AML-193 (cell line): ENCODE measurements at places on chromosomes 7 and 10.
A peak's percentile ranks its signal among the peaks of the same experiment; 100 is the strongest.

- DNase-seq = no peak
Measured at GRCh38 chr10:70265032-70265689, 18.6 kb downstream of the NPFFR1 start.

DNA sequence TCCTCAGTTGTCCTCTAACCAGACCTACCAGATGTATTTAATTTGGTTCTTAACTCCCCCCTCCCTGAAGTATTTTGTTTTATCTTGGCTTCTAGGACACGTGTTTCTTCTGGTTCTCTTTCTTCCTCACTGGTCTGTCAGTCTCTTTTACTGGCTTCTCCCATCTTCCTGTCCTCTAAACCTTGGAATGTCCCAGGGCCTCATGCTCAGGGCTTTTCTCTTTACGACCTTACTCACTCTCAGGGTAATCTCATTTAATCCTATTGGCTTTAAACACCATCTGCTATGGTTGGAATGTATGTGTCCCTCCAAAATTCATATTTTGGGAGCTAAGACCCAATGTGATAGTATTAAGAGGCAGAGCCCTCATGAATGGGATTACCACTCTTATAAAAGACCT is 418.2 kb upstream of the PODXL start:
- DNase-seq = no peak

GRCh38 chr10:128469515-128469914 is 343.3 kb upstream of the MKI67 start:
- DNase-seq = no peak

GRCh38 chr10:48399056-48399541 is 92.6 kb downstream of the MAPK8 start:
- no peak for DNase-seq

DNA sequence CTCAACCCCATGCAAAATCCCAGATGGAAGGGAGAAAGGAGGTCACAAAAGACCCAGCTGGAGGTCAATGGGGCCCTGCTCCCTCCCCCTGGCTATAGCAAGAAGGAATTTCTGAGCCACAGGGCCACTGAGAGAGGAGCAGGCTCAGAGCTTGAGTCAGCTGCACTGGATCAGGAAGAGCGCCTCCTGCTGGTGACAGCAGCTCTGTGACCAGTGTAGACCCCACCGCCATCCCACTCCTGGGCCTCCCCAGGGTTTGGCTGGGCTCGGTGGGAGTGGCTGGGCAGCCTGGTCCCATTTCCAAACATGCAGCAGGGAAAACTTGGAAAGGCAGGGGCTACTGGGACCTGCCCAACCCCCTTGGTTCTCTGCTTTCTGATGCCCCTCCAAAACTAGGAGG is 31.5 kb upstream of the PRLHR start:
- DNase-seq = no peak

DNA sequence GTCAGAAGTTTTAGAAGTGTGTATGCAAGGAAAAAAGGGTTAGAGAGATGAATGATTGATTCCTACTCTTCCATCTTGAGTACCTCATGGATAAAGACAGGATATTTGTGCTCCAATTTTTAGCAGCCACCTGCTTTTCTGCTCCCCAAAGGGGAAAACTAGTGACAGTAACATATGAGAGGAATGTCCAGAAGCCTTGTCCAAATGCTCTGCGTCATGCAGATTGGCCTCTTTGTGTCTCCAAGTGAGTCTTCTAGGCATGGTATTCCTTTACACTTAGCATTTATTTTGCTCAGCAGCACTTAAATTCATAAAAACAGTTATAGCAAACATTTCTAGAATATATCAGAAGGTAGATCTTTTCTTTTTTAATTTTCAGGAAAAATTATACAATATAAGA is 306.8 kb downstream of the CNTNAP2 start:
- DNase-seq = no peak

DNA sequence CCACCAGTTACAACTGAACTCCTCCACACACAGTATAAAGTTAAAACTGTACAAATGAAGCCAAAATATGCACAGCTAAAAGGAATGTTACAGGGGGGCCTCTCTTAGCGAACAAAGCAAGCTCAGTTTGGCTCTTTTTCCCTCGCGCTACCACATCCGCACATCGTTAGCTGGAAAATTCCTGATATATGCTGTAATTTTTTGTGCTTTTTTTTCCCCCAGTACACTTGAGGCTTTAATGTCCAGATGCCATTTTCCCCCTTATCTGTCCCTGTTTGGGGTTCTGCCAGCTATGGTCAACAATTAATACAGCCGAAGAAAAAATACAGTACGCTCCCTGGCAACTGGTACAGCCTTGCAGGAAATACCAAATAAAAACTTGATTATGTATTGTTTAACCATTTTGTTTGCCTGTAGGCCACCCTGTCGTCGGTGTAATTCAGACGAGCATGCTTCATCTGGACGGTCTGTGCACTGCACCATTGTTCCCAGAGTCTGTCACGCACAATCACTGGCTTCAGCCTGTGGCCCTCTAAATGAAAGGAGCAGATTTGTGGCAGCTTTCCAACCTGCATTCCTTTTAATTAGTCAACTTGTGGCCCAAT is 108.1 kb upstream of the FAM133B start:
- DNase-seq = no peak

GRCh38 chr10:33031815-33032653 is 74.0 kb upstream of the ITGB1 start:
- no peak for DNase-seq

GRCh38 chr7:149544028-149544427 is 46.4 kb upstream of the ZNF746 start:
- DNase-seq = no peak

DNA sequence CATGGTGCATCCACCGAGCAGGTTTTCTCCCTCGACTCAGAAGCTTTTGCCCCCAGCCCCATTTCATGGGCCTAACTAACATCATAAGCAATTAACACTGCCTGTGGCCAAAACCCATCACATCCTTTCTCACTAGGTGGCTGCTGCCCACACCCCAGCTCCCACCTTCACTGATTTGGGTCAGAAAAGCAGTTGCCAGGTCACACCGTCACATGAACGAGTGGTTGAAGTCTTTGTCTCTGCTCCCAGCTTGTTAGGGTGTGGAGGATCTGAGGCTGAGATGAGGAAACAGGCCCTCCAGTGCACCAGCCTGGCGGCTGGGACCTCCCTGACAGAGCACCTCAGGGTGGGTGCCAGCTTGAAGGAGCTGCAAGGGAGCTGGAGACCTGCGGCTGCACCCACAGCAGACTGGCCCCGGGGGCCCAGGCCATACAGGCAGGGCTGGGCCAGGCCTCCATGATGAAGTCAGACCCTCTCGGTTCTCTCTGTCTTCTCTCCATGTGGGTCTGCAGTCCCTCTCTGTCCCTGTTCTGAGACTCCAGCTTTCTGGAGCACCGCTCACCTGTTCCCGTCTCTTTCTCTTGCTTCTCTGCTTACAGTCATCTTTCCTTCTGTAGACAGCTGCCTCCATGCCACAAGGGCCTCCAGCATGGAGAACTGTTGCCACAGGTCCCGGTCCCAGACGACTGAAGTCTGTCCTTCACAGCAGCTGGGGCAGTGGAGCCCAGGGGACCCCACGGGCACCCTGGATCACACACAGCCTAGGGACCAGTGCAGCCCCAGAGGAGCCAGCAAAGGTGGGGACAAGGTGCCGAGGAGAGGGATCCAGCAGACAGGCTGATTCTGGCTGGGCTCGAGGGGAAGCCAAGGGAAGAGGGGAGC is 13.8 kb upstream of the INPP5A start:
- no peak for DNase-seq

- no peak for DNase-seq
Measured at GRCh38 chr7:151469281-151469680, 29.3 kb upstream of the CRYGN start.

DNA sequence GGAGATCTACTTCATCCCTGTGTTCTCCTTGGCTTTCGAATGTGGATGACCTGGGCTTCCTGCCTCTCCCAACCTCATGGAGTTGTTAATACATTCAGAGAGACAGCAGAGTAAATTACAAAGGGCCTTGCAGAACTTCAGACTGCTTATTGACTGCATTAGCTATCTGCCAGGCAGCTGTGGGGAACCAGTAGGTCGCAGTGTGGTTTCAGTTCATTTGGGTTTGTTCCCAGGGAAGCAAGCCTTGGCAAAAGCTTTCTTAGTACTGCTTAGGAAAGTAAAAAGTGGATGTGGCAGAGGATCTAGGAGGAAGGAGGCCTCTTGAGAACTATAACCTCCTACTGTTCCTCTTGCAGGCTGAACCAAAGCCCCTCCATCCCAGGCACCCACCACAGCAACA is 9.2 kb downstream of the NPFFR1 start:
- DNase-seq = no peak

GRCh38 chr10:70055550-70055949 is 2.9 kb downstream of the MACROH2A2 start:
- DNase-seq = no peak

DNA sequence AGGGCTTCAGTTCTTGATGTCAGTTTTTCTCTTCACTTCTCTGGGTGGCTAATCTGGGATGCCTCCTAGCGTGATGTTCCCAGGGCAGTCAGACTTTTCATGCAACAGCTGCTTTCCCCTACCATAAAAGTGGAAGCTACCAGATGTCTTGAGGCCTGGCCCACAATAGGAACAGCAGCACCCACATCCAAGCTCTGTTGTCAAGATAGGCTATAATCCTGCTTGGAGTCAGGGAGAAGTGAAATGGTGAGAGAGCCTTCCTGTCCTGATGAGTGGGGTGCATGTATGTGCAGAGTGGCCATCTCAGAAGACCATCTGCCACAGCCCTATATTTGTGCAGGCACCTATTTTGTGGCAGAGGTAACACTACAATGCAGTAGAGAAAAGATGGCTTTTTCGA is 108.0 kb downstream of the HTR5A start:
- no peak for DNase-seq

DNA sequence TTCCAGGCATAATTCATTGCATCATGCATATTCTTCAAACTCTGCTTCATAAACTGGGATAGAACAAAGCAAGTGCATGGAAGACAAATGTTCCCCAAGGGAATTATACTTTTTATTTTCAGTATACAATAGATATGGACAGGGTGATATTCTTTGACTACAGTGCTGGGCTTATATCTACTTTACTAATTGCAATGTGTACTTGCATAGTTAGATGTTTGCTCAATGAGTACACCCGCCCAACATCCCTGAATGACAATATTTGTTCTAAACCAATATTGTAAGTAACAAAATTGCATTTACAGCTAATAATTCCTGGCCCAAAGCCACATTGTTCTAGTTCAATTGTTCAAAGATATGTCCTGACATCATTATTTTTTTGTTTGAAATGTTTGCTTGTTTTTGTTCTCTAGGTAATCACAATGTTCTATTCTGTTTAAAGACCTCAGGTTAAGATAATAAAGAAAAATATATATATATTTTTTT is 171.4 kb downstream of the PTN start:
- DNase-seq = no peak

DNA sequence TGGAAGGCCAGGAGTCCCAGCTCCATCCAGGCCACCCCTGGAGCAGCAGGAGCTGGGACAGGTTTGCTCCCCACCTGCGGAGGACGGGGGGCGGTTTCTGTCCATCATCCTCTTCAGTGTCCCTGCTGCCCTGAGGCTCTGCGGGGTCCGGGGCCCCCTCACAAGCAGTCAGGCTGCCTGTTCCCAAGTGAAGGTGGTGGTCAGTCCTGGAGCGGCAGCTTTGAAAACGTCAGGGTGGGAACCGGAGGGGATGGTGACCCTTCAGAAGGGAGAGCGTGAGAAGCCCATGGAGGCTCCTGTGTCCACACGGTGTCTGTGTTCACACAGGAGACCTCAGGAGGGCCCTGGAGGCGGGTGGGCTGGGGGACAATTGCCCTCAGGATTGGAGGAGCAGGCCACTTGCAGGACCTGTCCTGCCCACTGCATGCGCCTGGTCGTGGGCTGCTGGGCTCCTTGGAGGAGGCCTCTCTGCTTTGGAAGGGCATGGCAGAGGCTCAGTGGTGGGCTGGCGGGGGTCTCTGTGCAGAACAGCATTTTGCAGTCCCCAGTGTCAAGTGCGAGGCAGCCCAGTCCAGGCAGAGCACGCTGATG is 49.3 kb upstream of the INPP5A start:
- DNase-seq = no peak

- no peak for DNase-seq
Measured at GRCh38 chr7:106812027-106812643, 52.9 kb upstream of the PIK3CG start.

- no peak for DNase-seq
Measured at GRCh38 chr7:43639858-43640491, 57.1 kb downstream of the STK17A start.

GRCh38 chr7:15558756-15559155 is 3.1 kb downstream of the AGMO start:
- DNase-seq = no peak

DNA sequence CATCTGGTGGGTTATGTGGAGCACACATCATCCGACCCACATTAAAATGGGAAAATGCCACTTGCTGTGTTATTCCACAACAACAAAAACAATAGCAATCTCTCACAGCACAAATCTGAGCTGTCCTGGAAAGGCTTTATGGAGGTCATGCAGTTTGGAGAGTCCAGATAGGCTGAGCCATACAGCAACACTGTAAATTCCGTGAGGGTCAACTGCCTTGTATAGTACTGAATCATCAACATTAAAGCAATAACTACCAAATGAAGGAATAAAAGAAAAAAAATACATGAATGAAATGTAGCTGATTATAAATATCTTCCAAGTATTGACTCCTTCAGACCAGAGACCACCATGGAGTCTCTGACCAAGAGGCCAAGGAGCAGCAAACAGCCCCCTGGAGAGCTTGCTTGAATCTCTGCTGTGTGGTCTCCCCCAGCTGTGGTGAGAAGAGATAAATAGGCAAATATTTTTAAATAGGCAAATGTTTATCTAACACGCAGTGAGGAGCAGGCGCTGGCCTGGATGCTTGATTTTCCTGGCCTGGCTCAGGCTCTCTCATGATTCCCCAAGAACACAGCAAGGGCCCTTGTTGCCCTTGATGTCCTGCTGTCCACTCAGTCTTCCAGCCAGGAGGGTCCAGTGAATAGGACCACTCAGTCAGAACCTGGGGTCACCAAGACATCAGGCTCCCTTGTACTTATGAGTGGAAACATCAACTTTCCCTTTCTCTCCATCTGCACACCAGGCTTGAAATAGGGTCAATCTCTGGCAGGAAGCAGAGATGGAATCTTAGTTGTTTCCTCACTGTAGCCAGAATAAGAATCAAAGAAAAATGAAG is 1021.3 kb downstream of the XPNPEP1 start:
- no peak for DNase-seq

- DNase-seq = peak; percentile 86
Measured at GRCh38 chr10:72637398-72637857, 11.5 kb upstream of the MICU1 start.

- DNase-seq = peak; percentile 23
Measured at GRCh38 chr7:150450491-150451001, at the start of gene GIMAP8. TSS of gene GIMAP8 (plus strand) at chr7:150450630. CDS start at chr7:150466699, 16,069 bp downstream.

DNA sequence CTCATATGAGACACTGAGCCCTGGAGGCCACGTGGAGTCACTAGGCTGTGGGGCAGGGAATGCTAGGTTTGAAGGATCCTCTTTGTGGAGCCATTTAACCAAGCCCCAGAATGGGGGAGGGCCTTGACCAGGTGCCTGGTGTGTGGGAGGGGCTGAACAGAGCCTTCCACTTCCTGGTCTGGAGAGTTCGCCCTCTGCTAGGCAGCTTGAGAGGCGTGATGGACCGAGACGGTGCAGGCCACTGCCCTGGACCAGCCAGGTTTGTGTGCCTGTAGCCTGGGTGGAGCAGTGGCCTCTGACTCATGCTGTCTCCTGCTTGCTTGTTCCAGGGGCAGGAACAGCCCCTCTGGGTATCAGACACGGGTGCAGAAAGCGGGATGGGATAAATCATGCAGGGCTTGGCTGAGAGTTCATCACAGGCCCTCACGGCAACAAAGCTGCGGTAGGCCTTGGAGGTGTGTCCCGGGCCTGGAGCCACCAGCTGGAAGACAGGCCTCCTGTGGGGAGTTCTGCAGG is 27.4 kb downstream of the ADAMTS14 start:
- no peak for DNase-seq
